Ecto neural progenitor cell (in vitro differentiated cells): ENCODE measurements at places on chromosomes 13 and 19.

DNA sequence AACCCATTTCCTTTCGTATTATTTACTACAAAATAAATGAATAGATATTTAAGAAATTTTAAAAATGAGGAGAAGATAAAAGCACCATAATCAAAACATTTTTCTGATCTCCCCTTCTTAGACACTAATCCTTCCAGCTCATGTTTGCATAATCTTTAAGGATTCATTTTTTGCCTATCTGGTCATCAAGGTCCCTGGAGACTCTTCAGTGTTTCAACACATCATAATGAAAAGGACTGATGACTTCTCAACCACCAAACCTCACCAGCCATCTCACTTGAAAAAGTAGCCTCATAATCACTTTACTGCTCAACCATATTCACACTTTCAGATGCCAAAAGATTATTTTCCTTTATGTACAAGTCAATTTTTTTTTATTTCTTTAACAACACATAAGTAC, 80.1 kb downstream of the DCLK1 start:
- no peak for DNase-seq

DNA sequence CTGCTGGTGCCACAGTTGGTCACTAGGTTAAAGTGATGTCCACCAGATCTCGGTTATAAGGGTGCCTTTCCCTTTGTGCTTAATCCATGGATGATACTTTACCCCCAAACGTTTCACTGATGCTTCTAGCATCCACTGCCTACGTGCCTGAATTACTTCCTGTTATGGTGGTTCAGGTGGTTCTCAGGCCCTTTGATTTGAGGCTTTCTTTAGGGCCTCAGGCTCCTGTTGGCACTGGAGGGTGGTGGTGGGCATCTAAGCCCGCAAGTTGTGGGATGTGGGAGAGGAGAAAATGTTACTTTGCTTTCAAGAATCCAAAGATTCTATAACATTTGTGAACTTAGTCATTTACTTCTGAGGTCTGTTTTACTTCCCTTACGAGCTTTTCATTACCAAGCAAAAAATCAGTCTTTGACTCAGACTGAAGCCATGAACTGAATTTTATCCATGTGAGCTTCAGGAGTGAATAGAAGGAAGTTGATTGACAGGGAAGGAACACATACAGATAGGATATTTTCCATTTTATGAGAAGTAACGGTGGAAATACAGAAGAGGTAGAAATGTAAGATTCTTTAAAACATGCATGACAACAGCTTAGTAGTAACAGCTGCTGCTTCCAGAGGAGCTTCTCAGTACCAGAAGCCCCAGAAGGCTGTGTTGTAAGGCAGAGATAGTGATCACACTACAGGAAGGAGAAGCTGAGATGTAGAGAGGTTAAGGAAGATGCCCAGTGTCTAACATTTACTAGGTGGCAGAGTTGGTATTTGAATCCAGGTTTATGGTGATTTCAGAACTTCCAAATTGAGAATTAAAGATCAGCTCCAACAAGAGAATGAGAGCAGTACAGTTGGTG, 65.0 kb downstream of the ARHGEF7 start:
- no peak for DNase-seq

DNA sequence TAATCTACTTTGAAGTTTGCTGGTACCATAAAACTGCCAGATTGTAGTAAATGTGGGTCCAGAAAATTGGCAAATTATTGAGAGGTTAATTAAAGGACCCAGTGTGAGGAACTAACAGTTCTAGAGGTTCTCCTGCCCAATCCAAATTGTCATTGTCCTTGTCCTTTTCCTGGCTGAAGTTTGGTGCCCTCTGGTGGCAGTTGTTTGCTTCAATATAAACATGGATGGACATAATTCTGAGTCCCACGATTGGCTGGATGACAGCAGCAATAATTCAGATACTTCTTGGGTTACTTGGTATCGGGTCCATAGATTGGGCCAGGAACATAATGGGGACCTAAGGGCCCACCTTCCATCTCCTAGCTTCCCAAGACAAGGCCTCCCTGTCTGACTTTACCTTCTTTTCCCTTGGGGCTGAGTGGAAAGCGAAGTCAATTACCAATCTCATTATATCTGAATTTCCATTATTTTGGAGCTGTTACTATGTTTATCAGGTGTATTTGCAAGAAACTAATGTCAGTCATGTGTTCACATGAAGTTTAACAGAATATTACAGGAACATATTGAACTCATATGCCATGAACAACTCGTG, 33.8 kb upstream of the GARRE1 start:
- DNase-seq: peak; percentile 54

- DNase-seq: no peak
These were observed 7.1 kb upstream of the ZNF91 start for GRCh38 chr19:23402388-23402787.

- peak; percentile 14 for DNase-seq
These were observed 28.9 kb downstream of the KCTD15 start for GRCh38 chr19:33825556-33825955.

DNA sequence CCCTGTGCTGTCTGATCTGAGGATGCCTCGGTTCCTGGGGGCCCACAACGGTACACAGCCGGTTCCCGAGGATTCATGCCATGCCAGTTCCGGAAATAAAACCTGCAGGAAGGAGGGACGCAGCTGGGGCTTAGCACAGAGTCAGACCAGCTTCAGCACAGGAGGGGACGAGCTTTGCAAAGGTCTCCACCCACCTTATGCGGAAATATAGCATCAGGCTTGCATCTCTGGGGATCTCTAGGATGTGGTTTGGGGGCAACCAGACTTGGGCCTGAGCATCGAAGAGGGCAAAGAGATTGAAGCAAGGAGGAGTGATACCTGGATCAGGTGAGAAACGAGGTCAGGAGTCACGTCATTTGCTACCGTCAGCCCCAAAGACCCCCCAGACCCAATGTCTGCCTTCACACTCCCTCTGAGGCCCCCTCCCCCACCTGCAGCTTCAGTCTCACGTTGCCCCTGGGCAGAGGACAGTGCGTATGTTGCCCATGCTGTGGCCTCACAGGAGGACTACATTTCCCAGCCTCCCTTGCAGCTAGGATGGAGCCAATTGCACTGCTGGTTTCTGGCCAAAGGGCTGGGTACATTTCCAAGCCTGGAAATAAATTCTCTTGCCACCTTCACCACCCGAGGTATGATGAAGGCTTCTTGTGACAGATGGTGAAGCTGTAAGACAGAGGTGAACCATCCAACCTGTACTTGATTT, 12.1 kb downstream of the TYK2 start:
- DNase-seq: no peak

GRCh38 chr13:39129213-39129612, 91.0 kb downstream of the NHLRC3 start:
- DNase-seq: no peak

GRCh38 chr13:100537951-100538462, 50.6 kb downstream of the GGACT start:
- DNase-seq: no peak

GRCh38 chr19:38022791-38023670, 116.0 kb downstream of the SIPA1L3 start:
- no peak for DNase-seq

GRCh38 chr19:32224371-32225244, 120.8 kb upstream of the ZNF507 start:
- DNase-seq: peak; percentile 79

- peak; percentile 60 for DNase-seq
These were observed at the start of gene PCDH17 for GRCh38 chr13:57631596-57632275. TSS of gene PCDH17 (plus strand) at chr13:57631744. CDS start at chr13:57632547, 803 bp downstream.

DNA sequence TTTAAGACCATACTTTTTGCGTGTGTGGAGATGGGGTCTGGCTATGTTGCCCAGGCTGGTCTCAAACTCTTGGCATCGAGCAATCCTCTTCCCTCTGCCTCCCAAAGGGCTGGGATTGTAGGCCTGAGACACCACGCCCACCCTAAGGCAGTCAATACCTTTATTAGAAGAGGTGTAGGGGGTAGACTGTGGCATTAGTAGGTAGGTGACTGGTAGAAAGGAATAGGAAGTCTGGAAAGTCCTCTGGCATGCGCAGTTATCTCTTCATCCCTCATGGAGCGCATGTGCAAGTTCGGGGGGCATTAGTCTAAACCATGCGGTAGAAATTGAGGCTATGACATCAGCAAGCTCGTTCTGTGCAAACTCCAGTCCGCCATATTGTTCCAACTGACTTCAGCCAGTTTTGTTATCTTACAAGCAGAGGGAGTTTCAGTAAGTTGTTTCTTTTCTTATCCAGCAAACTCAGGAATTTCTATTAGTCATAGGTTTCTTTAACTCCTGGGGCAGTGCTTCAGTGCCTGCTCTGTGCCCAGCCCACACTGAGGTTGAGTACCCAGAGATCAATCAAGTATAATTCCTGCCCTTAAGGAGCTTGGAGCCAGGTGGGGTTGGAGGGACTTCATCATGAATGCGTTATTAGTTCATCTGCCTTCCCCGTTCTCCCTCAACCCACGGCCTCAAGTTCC, 7.3 kb upstream of the RANBP3 start:
- no peak for DNase-seq

DNA sequence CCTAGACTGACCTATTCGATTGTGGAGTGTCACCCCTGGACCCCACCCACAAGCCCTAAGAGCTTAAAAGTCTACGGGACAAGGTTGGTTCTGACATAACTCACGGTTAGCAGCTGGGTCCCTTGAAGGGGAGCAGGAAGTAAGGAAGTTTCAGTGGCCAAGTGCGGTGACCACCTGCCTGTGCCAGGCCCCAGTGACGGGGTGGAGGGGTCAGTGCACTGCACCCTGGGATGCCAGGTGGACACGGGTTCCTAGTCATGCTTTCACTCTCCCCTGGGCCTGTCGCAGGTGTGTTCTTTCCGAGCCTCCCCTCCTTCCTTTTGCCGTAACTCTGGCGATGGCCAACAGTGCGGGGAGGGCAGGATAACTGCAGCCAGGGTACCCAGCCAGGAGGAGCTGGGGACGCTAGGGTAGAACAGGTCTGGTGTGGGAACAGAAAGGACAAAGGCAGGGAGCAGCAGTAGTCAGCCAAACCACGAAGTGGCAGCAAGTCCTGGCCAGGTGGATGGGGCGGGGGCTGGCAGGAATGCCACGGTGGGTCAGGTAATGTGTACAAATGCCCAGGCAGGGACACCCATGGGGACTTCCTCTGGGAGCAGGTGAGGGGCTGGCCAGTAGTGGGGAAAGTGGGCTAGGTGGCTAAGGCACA, 58.3 kb downstream of the RGCC start:
- DNase-seq: no peak

GRCh38 chr13:50843257-50844083, at the start of gene DLEU7:
TSS of gene DLEU7 (minus strand) at chr13:50843692. CDS start at chr13:50843646, 46 bp downstream.
- peak; percentile 93 for DNase-seq

GRCh38 chr19:18150776-18151624, 2.0 kb upstream of the PIK3R2 start:
- no peak for DNase-seq

GRCh38 chr13:43432958-43433357, 353.8 kb downstream of the ENOX1 start:
- DNase-seq: no peak

- no peak for DNase-seq
These were observed 556 bp downstream of the CACTIN start for GRCh38 chr19:3625996-3626472.

GRCh38 chr19:1856345-1856697, 7.1 kb downstream of the KLF16 start:
- DNase-seq: peak; percentile 60
